ENCODE measurements at places on chromosomes 13 and 19.

GRCh38 chr13:74068471-74068870 is 65.7 kb downstream of the KLF12 start:
- DNase-seq: no peak

DNA sequence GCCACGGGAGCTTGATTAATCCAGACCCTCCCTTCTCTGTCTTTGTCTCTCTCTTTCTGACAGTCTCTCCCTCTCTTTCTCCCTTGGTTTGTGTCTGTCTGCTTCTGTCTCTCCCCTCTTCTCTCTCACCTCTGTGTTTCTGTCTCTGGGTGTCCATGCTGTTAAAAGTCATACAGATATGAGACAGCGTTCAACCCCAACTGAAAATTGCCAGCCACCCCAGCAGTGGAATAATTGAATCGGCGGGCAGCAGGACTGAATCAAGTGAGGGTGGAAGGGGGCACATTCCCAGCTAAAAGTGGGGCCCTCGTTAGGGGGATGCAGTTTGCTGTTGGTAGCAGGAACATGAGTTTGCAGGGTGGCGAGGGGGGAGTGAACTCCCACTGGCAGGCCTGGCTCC is 43.7 kb downstream of the TINCR start:
- DNase-seq: no peak

GRCh38 chr19:7997809-7998480 is 7.5 kb downstream of the ELAVL1 start:
- no peak for DNase-seq

- DNase-seq: no peak
Observed at GRCh38 chr13:110624766-110625756, 9.7 kb downstream of the NAXD start.
